ENCODE measurements at places on chromosomes 12 and 14.

DNA sequence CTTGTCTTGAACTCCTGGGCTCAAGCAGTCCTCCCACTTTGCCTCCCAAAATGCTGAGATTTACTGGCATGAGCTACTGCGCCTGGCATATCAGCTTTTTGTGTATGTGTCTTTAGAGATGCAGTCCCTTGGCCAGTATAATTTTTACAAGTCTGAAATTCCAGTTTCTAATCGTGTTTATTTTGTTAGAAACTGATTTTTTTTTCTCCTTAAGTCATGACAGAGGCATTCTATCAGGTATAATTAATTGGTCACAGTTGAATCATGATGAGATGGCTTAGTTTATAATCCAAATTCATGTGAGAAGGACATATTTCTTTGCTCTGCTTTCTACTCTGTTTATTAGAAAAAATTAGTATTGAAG is 98.9 kb downstream of the PCNX1 start:
- no peak for DNase-seq

GRCh38 chr12:54479421-54479820 is 6.0 kb upstream of the GTSF1 start:
- DNase-seq = no peak

DNA sequence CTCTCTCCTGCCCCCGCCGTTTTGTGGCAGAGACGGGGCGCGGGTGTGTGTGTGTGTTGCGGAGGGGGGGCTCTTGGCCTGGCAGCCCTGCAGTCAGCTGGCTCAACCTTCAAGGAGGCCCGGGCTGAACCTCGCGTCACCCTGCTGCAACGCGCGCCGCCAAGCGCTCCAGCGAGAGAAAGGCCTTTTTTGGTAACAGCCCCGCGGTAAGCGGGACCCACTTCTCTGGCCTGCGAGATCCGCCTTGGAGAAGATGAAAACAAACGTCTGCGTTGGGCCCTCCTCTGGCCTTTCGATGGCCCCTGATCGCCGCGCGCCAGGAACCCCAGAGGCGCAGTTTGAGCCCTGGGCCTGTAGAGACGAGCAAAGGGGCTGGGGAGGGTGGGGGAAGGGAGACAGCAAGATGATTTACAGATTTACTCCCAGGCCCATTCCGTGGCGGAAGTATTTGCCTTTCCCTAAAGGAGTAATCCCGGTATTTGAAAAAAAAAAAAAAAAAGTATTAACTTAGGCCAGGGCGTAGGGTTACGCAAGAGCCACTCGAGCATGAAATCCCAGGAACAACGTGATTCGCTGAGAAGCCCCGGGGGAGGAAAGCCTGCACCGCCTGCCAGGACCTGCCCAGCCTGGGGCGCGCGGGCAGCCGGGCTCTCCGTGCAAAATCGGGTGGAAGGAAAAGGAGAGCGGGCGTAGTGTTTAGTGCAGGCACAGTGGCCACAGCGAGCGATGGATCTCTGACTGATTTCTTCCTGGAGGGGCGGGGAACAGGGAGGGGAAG is 4.5 kb upstream of the IRF2BPL start:
- peak; percentile 91 for DNase-seq

DNA sequence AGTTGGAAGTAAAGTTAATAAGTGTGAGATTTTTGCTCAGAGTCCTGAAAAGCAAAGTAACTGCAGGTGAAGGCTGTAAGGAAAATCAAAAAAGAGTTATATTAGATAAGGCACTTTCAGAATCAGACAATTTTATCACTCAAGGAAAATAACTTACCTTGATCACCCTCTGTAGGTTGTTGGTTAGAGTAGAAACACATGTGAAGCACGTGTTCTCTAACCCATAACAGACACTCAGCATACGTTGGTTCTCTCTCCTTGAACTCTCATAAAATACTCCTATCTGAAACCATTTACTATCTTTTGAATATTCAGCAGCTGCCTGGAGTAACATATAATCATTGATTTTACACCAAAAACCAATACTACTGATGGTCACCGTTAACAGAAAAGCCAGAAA is 335.5 kb downstream of the KCNH5 start:
- DNase-seq = no peak

GRCh38 chr12:3202734-3203446 is 125.7 kb downstream of the TSPAN9 start:
- peak; percentile 85 for DNase-seq

DNA sequence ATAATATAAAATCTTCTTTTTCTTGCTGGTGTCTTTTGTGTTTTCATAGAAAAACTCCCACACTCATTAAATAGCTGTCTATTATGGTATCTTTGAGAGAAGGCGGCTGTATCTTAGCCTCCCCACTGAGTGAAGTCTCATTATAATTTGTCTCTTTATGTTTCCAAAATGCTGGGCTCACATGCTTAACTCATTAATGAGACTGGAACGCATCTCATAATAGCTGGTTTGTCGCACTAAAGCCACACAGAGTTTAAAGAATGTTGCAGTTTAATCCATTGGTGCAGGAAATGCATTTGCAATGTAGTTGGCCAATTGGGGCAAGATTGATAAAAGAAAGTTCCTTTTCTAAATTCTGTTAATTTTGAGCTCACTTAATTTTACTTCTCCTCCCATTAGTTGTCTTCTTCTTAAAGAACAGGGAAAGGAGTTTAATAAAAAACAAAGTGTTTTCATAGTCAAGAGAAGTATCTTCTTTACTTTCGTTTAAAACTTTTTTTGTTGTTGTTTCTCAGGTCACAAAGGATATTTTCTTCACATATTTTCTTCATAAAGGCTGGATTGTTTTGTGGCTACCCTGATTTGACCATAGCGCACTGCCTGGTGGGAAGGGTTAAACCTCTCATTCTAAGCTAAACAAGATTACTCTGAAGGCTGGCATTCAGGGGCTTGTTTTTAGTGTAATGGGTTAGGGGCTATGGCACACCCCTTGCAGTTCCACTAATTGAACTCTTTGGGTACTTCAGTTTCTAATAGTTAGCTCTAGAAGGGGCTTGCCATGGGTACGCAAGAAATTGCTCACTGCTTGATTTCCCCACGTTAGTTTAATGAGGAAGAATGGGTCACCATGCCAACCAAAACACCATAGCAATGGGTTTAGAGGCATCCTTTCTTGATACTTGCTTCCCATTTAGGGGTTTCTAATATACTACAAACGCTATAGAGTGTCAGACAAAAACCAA is 197.0 kb downstream of the TMTC2 start:
- no peak for DNase-seq

- DNase-seq = no peak
Observed at GRCh38 chr12:43241986-43242385, 310.0 kb downstream of the ADAMTS20 start.

DNA sequence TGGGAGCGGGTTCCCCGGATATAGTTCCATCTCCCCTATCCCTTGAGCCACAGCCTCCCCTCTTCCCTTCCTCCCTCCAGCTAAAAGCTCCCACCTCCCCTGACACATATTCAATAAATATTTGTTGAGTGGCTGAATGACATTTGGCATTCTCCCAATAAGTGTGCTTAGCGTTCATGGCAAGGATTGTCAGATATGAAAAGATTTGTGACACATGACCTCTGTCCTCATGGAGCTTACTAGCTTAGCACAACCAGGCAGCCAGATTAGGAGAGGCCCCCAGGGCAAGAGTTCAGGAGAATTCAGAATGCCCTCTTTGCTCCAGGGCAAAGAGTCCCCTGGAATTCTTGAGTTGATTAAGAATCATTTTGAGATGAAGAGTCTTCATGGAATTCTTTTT is 22.5 kb upstream of the SLC6A12 start:
- DNase-seq = no peak

DNA sequence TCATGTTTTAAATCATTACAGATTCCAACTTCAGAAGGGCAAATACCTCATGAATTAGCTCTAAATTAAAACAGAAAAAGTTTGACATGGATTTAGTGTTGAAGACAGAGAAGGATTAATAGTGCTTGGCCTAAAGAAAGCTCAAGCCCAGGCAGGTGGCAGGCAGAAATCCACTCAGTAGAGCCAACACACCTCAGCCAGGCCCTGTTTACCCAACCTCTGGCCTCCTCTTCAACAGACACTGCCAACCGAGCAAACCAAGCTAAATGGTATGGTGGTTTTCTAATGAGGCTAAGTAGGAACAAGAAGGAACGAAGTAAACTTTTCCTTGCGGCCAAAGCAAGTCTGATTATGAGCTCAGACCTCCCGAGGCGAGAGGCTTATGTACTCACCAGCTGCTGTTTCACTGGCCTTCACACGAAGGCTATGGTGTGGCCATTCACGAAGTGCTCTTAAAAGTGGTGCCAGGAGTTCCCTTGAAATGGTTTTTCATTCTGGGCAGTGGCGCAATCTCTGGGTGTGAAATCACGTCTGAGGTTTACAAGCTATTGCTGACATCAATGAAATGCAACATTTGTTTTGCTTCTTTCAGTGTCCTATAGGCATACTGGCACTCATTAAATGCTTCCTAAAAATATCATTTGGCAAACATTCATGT is 124.1 kb upstream of the LGR5 start:
- no peak for DNase-seq

DNA sequence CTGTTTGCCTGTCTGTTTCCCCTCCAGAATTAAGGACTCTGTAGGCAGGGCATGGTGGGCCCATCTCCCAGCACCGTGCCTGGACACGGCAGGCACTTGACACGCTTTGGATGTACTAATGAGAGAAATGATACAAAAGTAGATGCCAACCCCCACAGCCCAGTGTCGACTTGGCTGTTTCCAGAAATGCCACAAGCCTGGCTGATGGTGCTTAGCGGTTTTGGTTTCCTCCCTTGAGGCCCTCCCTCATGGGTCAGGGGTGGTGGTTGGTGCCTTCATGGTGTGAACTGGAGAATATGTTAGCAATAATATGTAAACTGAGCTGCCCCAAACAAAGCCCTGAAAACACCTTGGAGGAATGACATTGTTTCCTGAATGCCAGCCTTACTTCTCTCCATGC is 55.5 kb upstream of the ESRRB start:
- DNase-seq = no peak

GRCh38 chr14:101412739-101413138 is 148.6 kb upstream of the DIO3 start:
- DNase-seq = peak; percentile 15

GRCh38 chr14:20490563-20490962 is 14.8 kb upstream of the RNASE10 start:
- DNase-seq = no peak

- DNase-seq = no peak
Observed at GRCh38 chr12:38662829-38663228, 242.6 kb downstream of the CPNE8 start.

DNA sequence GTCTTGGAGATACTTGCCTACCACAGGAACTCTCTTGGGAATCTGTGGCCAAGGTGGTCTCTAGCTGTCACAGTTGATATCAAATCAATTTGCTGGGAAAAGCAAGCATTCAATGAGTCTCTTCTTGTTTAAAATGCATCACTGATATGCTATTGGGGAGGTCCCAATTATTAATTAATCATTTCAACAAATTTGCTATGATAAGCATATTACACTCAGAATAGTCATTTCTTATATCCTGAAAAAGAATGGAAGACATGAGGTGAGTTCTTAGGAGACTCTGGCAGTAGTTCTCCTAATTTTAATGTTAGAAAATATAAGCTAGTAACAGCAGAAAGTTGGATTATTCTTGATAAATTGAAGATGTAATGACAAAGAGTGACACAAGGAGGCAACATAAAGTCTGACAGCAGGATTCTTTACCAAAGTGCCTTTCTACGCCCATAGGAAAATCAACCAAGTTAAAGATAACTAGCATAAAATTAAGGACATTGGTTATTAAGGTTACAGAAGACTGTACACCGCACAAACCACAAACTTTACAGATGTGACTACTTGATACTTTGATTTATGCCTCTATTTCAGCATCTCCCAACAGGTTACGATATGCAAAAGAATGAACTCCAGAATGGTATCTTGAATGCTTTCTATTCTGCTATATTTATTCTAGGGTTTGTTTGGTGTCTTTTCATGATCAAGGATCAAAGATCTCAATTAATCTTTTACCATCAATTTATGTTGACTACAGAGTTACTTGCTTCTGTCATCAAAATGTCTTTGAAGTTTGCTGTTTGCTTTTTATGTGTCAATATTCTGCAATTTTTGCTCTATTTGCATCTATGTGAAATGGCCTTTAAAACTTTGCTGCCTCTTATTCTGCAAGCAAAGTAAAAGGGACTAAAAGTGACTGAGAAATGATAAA is 349.6 kb upstream of the CLEC14A start:
- no peak for DNase-seq

- no peak for DNase-seq
Observed at GRCh38 chr14:61516964-61517653, 178.2 kb upstream of the HIF1A start.

DNA sequence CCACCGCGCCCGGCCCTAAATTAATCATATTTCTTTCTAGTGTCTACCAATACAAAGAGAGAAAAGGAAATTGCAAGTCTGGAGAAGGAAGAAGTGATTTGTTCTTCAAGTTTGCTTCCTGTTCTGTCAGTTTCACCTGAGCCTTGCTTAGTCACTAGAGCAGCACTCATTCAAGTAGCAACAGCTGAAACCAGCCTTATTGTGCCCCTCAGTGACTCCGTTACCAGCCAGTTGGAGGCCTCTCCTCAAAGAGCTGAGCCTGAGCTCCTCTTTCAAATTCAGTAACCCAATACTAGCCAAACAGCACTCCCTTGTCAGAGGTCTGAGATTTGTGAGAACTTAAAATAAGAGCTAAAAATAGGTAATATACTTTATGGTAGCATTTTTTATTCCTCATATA is 17.4 kb downstream of the PAWR start:
- no peak for DNase-seq

Data from activated CD4-positive, alpha-beta T cell treated with anti-CD3 and anti-CD28 coated beads, Interleukin-2, amount 10 ng/mL, durations not matched to agents 24 days and 14 days (primary cell).